DND-41 (cell line): ENCODE measurements at places on chromosomes 2 and 18.

DNA sequence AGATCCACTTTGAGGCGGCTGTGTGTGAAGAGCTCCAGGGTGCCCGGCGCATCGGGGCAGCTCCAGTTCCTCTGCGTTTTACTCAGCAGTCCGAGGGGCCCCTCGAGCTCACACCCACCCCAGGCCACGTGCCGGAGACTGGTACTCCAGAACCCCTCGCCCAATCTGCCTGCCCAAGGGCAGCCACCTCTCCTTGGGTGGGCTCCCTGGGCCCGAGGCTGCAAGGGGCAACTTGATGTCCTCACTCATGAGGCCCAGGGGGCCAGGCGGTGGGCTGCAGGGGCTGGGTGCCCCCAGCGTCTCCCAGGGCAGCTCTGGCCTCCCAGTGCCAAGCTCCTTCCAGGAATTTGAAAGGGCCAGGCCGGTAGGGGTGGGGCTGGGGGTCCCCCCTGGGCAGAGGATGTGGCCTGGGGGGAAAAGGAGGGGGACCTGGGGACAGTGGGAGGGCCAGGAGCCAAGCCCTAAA is 16.7 kb downstream of the RAMP1 start:
- no peak for DNase-seq

DNA sequence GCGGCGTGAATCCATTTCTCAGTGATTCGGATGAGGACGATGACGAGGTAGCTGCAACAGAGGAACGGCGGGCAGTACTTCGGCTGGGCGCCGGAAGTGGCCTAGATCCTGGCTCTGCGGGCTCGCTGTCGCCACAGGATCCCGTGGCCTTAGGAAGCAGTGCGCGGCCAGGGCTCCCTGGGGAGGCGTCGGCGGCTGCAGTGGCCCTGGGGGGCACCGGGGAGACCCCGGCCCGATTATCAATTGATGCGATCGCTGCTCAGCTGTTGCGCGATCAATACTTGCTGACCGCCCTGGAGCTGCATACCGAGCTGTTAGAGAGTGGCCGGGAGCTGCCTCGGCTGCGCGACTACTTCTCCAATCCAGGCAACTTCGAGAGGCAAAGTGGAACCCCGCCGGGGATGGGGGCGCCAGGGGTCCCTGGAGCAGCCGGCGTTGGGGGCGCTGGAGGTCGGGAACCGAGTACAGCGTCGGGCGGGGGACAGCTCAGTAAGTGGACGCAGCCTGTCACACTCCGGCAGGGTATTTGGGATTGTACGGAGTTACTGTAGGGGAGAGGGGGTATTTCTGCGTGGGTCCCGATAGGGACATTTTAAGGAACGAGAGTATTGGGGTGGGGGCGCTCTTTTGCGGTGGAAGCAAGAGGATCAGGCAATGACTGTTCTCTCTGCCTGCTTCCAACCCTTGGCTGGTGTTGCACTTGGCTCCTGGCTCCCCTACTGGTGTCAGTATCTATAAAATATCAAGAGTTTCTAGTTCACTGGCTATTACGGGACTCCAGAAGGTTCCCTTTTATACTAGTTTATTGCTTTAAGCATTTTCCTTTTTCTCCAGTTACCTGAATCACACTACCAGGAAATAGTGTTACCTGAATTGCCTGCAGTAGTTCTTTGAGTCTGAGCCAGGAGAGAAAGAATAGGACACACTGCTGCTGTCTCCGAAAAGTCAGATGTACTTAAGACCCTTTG is 772 bp downstream of the RELCH start:
- DNase-seq = peak; percentile 39

GRCh38 chr18:58534535-58535301 is 94.2 kb downstream of the ALPK2 start:
- no peak for DNase-seq

DNA sequence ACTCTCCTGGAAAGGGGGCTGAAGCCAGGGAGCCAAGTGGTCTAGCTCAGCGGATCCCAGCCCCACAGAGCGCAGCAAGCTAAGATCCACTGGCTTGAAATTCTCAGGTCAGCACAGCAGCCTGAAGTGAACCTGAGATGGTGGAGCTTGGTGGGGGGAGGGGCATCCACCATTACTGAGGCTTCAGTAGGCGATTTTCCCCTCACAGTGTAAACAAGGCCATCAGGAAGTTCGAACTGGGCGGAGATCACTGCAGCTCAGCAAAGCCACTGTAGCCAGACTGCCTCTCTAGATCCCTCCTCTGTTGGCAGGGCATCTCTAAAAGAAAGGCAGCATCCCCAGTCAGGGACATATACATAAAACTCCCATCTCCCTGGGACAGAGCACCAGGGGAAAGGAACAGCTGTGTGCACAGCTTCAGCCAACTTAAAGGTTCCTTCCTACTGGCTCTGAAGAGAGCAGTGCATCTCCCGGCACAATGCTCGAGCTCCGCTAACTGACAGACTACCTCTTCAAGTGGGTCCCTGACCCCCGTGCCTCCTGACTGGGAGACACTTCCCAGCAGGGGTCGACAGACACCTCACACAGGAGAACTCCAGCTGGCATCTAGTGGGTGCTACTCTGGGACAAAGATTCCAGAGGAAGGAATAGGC is 282.3 kb upstream of the EPC2 start:
- no peak for DNase-seq
